Pulmonary artery endothelial cell (primary cell): ENCODE measurements at places on chromosomes 3 and 15. TPM values are rescaled to one million over a fixed set of nuclear protein-coding genes. Genes with fewer than 3 reads are reported as not detected.

DUOXA2 gene
- not detected in 2 replicates for total RNA-seq

MINAR1 gene
- total RNA-seq, result 0.28 and 0.92 TPM in 2 replicates

DNA sequence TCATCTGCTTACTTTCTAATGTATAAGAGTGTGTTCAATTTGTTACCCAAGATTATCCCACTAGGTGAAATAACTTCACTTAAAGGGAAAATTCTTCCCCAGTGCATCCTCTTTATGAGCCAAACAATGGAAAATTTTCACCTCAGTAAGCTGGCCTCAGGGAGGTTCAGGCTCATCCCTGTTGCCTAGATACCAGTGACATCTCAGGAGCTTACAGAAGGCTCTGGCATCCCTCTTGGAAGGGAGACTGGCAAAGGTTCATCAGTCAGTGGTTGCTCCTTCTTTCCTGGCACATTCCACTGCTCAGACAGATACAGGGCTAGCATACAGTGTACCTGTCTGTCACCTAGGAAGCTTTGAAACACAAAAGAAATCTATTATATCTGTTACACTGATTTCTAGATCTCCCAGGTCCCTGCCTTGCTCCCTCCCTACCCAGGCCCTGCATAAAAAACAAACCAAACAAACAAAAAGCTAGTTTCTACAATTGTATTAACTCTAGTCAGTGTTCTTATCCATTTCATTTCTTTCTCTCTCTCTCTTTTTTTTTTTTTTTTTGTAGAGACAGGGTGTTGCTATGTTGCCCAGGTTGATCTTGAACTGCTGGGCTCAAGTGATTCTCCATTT is 1.7 kb downstream of the IP6K2 start:
- no peak for DNase-seq

- peak; percentile 3 for DNase-seq
Observed at GRCh38 chr3:5426094-5426883, 238.8 kb downstream of the EDEM1 start.

DNA sequence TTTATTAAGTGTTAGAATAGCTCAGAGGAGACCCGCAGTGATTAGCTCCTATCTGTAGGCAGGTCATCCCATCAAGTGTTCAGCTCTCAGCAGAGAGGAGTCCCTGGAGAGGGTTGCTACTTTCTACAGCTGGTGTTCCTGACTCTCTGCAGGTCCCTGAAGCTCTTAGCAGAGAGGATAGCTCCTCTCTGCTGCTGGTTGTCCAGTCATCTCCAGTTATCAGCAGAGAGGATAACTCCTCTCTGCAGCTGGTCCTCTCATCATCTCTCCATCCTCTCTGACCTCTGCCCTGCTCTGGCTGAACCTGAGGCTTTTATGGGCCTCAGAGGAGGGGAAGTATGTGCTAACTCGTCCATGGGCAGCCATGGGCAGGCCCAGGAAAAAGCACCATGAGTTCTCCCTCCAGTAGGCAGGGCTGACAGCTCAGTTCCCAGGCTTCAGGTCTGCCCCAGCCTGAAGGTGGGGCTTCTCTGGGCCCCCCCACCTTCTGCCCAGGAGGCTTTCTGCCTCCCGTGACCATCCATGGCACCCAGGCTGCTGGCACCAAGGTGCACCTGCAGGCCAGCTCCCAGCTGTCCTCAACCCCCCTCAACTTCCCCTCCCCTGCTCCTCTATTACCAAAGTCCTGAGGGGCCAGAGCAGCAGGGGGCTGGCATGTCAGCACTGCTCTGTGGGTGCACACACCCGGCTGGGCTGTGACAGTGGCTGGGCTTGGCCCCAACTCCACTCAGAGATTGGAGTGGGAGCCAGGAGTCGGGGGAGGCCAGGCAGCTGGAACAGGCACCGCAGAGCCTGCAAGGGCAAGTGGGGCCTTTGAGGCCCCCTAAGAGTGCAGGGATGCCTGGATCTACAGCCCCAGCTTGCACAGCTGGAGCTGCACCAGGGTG is 98.9 kb upstream of the FRMD4B start:
- DNase-seq, result no peak

DNA sequence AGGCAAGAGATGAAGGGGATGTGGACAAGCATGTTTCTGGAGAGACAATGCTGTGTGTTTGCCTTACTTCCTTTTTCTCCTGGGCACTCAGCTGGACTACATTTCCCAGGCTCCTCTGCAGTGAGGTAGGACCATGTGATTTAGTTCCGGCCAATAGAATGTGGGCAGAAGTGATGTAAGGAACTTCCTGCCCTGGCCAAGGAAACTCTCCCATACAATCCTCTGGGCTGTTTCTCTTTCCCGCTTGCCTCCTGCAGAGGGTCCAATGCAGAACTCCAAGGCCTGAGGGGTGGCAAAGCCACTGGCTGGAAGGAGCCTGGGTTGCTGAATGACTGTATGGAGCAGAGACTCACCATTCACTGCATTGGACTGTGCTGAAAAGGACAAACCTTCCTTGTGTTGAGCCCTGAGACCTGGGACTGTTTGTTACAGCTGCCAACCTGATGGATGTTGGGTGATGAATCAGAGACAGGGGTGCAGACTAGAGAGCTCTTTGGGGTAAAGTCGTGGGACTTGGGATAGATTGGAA is 82.7 kb upstream of the SLC6A6 start:
- peak; percentile 35 for DNase-seq

LTK gene
- total RNA-seq, result 0.07 and 0.18 TPM in 2 replicates

- no peak for DNase-seq
Observed at GRCh38 chr3:14506626-14507304, 33.4 kb downstream of the GRIP2 start.

DNA sequence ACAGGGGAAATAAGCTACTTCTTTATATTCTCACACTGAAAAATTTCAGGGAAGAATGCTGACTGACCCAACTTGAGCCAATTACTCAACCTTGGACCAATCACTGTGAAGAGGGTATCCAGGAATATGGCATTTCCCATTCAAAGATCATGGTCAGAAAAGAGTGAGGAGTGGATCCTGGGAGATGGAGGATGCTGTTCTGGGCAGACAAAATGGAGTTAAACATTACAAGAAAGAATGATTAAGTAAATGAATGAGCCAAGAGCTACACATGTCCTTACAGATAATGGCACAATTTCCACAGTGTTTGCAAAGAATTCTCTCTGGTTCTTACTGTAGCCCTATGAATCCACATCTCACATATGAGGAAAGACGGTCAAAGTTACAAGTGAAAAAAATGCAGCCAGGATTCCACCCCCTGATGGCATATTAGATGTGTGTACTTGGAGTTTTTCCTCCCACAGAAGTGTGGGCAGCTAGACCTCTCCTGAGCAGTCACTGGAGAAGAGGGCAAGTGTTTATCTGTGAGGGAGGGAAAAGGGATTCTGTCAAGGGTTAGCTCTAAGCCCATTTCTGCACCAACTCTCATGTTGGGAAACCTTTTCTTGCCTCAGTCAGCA is 33.8 kb downstream of the AMOTL2 start:
- DNase-seq, result no peak

C3orf85 gene
- not detected in 2 replicates for total RNA-seq

- DNase-seq, result no peak
Observed at GRCh38 chr15:67003586-67003985, 61.8 kb upstream of the SMAD3 start.

TMCC1 gene
- 12.1 and 12.4 TPM in 2 replicates for total RNA-seq

DNA sequence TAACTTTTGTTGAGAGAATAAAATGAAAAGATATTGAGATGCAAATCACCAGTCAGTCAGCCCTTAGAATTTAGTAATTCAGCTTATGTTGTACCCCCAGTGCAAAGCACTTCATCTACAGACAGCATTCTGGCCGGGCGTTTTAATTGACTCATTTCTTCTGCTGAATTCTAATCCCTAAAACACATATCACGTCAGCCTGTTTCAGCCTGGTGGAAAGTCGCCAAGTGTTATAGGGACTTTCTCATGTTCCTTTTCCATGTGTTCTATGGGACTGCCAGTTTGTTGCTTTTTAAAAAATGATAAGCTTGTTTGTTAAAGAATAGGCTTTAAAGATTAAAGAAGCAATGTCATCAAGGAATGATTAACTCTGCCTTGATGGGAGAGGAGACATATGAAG is 169.7 kb upstream of the BFSP2 start:
- no peak for DNase-seq

DNA sequence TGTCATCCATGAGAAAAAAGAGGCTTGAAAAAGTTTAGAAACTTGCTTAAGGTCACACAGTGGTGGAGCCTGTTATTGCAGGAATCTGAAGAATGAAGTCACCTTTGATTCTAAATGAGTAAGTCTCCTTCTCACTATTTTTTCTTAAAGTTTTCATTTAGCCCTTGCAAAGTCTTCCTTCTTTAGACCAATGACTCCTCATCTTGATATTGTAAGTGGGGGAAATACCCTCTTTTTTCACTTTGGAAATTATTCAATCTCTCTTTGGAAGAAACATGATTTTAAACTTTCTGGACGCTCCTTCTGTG is 787 bp upstream of the SLMAP start:
- peak; percentile 39 for DNase-seq

DNA sequence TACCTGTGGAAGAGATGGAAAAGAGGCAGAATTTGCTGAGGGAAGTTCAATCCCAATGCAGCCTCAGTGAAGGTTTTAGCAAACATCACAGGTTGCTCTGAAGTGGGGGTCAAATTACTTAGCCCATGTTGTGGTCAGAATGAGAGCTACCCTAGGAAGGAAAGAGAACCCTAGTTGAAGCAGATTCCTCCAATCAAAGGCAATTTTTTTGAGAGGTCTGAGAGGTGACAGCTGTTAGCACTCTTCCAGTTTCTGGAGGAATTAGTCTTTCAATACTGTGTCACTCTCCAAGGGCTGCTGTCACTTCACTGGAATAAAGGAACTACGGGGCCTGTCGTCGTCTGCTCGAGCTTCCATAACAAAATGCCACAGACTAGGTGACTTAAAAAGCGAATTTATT is 584.2 kb upstream of the DPPA4 start:
- no peak for DNase-seq
